ENCODE measurements at places on chromosomes 1 and 21.

GRCh38 chr1:60483509-60483908 is 409.9 kb upstream of the C1orf87 start:
- no peak for DNase-seq

- no peak for DNase-seq
Observed at GRCh38 chr1:79375352-79375751, 368.8 kb upstream of the ADGRL4 start.

GRCh38 chr1:8217809-8218208 is 100.1 kb upstream of the SLC45A1 start:
- DNase-seq: no peak

GRCh38 chr21:27507695-27508094 is 540.8 kb upstream of the ADAMTS5 start:
- no peak for DNase-seq

GRCh38 chr1:45884700-45885099 is 81.3 kb downstream of the MAST2 start:
- no peak for DNase-seq

DNA sequence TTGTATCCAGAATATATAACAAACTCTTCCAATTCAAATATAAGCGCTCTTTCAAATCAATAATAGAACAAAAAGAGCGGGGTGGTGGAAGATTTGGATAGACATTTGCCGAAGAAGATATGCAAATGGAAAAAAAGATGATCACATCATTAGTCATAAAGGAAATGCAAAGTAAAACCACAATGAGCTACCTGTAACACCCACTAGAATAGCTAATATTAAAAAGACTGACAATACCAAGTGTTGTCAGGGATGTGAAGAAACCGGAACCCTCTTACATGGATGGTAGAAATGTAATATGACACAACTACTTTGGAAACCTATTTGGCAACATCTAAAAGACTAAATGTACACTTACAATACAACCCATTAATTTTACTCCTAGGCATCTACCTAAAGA is 5.7 kb upstream of the TRAF5 start:
- DNase-seq: no peak

- DNase-seq: no peak
Observed at GRCh38 chr21:36542312-36543101, 62.6 kb upstream of the CLDN14 start.

DNA sequence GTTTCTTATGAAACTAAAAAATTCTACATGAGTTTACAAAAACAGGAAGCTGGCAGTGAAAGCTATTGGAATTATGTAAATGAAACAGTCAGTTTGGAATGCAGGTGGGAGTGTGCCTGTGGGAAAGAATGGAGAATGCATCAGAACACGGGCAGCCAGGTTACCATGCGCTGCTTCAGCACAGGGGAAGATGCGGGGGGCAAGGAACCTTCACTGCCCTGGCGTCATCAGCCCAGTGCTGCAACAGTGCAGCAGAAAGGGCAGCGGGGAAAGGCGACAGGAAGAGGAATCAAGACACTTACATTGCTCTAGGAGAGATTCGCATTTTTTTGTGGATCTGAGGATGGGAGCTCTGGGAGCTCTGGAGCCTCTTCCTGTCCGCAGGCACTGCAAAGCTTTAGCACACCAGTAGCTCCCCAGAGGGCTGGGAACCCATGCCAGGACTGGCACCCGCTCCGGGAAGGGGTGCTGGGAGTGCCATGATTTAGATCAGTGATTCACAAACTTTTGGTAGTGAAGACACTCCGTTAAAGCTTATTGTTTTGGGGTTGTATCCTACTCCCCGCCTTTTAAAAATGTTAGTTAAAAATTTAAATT is 64.1 kb upstream of the WDR26 start:
- no peak for DNase-seq

GRCh38 chr21:45064618-45065399 is 9.6 kb upstream of the ADARB1 start:
- no peak for DNase-seq

- DNase-seq: no peak
Observed at GRCh38 chr1:196049407-196049806, 558.8 kb downstream of the KCNT2 start.

DNA sequence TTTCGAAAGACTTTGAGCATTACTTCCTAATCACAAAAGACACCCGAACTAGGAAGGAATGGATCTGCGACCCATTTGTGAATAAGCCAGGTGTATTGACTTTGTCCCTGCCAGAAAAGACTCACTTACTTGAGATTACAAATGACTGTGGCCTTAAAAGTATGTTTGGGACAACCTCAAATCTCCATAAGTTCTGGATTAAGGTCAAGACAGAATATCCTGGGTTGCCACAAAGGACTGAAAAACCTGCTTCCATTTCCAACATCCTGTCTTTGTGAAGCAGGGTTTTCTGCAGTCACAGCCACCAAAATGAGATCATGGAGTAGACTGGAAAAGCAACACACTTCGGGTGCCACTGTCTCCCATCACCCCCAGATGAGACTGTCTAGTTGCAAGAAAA is 537.4 kb upstream of the ZRANB2 start:
- no peak for DNase-seq

- DNase-seq: no peak
Observed at GRCh38 chr1:230717251-230717650, 3.3 kb upstream of the AGT start.

GRCh38 chr21:15638856-15639549 is 90.8 kb upstream of the USP25 start:
- DNase-seq: no peak

DNA sequence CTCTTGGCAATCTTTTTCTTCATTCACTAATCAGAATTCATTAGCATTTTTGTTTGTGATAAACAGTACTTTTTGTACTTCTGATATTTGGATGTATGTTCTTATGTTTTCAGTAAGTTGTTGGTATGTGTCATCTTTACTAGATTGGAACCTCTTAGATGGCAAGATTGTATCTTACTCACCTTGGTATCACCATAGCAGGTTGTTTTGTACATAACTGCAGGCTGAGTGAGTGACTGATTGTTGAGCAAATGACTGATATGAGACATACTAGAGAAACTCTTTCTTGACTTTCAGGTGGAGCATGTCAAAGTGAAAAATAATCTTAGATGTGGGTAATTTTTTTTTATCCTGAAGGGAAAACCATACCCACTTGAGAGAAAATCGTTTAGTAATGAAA is 173.7 kb downstream of the CLEC20A start:
- DNase-seq: no peak

- DNase-seq: no peak
Observed at GRCh38 chr1:12345350-12346217, 115.8 kb downstream of the VPS13D start.

DNA sequence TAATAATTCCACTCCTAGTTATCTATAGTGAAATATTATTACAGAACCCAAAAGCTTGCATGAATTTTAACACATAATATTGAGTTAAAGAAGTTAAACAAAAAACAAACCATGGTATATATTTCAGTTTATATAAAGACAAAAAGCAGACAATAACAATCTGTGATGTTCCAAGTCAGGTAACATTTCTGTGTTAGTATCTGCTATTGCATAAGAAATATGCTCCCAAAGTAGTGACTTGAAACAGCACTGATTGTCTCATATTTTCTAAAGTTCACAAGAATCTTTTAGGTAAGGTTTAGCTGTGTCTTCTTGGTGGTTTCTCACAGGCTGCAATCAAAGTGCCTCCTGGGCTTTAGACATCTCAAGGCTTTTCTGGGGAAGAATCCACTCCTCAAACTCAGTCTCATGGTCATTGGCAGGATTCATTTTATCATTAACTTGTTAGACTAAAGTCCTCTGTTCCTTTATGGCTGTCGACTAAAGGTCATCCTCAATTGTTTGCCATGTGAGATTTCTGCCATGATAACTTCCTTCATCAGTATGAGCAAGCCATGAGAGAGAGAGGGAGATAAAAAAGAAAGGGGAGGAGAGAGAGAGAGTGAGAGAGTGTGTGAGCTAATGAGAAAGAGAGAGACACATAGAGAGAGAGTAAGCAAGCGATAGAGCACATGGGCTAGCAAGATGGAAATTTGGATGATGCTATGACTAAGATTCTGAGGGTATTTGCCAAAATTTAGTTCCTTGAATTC is 19.9 kb downstream of the GBP1 start:
- no peak for DNase-seq

- DNase-seq: no peak
Observed at GRCh38 chr1:2314273-2314802, 77.0 kb downstream of the MORN1 start.

- no peak for DNase-seq
Observed at GRCh38 chr1:225113265-225113664, 183.8 kb downstream of the DNAH14 start.

GRCh38 chr1:201507360-201507675 is 395 bp upstream of the CSRP1 start:
- DNase-seq: no peak

GRCh38 chr1:61332196-61332753 is 249.9 kb downstream of the NFIA start:
- no peak for DNase-seq

DNA sequence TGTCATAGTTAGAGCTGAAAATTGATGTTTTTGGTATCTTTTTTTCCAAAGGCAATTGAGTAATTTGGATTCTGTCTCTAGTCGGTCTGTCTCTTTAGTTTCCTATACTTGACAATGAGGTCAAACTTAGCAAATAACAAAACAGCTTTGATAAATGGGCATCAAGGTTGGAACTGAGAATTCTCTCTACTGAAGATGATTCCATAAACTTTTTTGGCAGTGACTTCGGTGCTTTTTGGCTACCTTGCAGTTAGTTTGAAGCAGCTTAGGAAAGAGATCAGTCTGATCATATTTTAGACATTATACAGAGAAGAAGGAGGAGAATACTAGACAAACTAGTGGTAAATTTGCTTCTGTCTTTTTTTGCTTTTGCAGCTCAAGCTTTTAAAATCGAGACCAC is 559 bp downstream of the VCAM1 start:
- DNase-seq: no peak

- no peak for DNase-seq
Observed at GRCh38 chr1:168504064-168504837, 39.5 kb downstream of the XCL2 start.

- no peak for DNase-seq
Observed at GRCh38 chr21:38351961-38352521, 95.2 kb downstream of the KCNJ15 start.

GRCh38 chr1:114564141-114564540 is 17.3 kb downstream of the BCAS2 start:
- no peak for DNase-seq

GRCh38 chr1:10727751-10728232 is 68.7 kb downstream of the CASZ1 start:
- no peak for DNase-seq

GRCh38 chr21:42118901-42119300 is 47.8 kb downstream of the UMODL1 start:
- DNase-seq: no peak

- no peak for DNase-seq
Observed at GRCh38 chr1:89939693-89940438, 55.0 kb upstream of the ZNF326 start.

DNA sequence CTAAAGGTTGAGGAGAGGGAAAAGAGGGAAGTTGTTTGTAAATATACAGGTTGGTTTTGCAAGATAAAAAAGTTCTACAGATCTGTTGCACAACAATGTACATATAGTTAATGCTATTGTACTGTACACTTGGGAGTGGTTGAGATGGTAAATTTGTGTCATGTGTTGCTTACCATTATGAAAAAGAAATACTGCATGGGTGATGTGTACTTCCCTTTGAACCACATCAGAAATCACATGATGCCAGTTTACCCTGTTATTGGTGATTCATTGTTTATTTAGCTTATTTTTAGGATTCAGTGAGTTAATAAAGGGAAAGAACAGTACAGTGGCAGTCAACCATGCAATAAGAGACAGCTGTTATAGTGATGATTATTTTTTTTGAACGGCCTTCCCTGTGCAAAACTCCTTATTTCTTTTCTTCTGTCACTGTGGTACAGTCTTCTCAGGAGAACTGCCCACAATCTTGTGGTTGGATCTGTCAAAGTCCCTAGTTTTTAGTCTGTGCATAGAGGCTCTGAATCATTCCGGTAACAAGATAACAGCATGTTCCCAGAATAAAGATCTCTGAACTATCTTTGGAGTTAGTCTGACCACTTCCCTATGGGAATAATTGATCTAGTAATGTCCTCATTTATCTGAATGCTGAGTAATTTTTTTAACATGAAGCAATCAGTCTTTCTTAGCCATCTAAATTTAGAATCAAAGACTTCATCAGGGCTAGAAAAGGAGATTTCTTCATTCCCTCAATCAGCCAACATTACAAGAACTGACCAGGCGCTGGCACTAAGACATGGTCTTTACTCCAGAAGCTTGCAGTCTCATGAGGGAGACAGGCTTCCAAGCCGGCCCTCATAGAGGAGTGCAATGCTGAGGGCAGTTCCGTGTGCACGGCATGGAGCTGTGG is 84.2 kb downstream of the SH3GLB1 start:
- no peak for DNase-seq

DNA sequence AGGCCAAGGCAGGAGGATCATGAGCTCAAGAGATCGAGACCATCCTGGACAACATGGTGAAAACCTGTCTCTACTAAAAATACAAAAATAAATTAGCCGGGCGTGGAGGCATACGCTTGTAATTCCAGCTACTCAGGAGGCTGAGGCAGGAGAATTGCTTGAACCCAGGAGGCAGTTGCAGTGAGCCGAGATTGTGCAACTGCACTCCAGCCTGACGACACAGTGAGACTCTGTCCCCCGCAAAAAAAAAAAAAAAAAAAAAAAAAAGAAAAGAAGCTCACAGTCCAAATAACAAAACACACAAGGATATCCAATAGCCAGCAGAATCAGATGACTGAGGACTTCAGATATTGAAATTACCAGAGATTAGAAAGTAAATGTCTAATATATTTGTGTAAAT is 11.8 kb downstream of the AHCTF1 start:
- no peak for DNase-seq

- peak; percentile 37 for DNase-seq
Observed at GRCh38 chr1:45687754-45688740, at the start of gene TMEM69. TMEM69 (plus strand) TSS chr1:45688181; CDS start chr1:45691069, 2,888 bp downstream.

- no peak for DNase-seq
Observed at GRCh38 chr1:43238991-43239469, 30.8 kb upstream of the TMEM125 start.

DNA sequence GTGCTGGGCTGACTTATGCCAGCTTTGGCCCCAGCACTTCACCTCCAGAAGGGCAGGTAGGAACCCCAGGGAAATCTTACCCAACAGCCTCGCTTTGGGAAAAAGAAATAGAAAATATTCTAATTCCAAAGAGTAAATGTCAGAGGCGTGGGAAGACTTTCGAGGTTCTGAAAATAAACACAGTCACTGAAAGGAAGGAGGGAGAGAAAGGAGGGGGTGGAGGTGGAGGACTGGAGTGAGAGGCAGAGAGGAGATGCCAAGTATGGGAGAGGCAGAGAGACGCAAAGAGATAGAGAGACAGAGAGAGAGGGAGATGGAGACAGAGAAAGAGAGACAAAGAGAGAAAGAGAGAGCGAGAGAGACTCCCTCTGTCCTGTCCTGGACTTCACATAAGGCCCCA is 395.0 kb downstream of the PTPRU start:
- no peak for DNase-seq

DNA sequence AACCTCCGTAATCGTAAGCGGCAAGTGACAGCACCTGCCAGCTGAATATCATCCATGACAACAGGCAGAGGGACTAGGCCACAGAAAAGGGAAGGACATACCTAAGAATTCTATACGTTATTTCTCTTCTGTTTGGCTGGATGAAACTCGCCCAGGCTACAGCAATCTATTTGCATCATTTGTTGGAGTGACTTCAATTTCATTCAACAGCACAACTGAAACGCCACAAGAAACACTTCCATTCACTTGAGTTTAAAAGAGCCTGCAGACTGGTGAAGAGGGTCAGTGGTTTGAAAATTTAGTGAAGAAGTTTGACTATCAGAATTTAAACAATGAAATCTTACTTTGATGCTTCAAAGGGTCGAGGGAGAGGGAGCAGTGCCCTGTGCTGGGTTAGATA is 378.7 kb downstream of the LMO4 start:
- no peak for DNase-seq

- DNase-seq: no peak
Observed at GRCh38 chr1:77824079-77824478, 44.6 kb downstream of the MIGA1 start.
